ENCODE measurements at places on chromosomes 3 and 15. TPM values are rescaled to one million over a fixed set of nuclear protein-coding genes. Genes with fewer than 3 reads are reported as not detected.

The GP5 gene
- total RNA-seq: not detected

DNA sequence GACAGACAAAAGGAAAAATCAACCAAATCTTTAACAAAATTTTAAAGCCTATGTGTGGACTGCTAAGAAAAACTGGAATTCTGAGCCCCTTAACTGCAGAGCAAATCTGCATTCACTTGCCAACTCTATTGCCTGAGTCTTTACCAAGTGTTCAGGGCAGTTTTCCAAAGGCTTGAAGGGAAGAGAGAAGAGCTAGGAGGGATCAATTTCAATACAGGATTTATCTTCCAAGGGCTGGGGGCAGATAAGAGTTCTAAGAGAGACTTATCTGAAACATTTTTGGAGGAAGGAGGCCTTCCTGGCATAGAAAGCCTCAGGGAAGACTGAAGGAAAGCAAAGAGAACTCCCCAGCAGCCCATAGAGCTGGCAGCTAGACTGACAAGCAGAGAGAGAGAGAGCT, 31.4 kb upstream of the LSAMP start:
- no peak for DNase-seq

- DNase-seq: no peak
These were observed 62.3 kb downstream of the IQSEC1 start for GRCh38 chr3:13010780-13011572.

DNA sequence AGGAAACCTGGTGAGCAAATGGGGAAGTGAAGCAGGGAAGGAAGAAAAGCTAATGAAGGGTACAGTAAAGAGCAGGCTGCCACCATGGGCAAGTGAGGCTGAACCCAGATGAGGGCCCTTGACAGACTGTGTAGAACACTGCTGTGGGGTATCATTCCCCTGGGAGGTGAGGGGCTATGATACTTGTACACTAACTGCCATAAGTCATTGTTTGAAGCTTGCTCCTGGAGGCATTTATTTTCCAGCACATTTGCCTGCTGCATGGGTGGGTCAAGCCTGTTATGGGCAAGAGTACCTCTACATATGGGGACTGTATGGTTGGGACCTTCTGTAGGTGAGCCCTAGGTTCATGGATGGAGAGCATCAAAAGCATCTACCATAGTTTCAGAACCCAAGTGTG, 57.4 kb downstream of the POMGNT2 start:
- DNase-seq: no peak

DNA sequence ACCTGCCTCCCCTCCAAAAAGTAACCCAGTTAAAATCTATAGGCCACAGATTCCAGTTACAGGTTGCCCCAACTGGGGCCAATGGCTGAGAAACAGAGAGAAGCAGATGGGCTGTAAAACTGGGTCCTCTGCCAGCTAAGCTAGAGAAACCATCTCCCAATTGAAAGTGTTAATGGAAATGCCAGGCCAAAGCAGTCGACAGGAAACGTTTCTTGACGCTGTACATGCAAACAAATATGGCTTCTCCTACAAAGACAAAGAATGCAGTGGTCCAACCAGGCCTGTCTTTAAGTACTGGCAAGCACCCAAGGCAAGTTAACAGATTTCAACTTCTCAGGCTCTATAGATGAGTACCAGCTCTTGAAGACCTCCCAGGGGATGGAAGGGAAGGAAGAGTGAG, 71.3 kb downstream of the MAGI1 start:
- no peak for DNase-seq

DNA sequence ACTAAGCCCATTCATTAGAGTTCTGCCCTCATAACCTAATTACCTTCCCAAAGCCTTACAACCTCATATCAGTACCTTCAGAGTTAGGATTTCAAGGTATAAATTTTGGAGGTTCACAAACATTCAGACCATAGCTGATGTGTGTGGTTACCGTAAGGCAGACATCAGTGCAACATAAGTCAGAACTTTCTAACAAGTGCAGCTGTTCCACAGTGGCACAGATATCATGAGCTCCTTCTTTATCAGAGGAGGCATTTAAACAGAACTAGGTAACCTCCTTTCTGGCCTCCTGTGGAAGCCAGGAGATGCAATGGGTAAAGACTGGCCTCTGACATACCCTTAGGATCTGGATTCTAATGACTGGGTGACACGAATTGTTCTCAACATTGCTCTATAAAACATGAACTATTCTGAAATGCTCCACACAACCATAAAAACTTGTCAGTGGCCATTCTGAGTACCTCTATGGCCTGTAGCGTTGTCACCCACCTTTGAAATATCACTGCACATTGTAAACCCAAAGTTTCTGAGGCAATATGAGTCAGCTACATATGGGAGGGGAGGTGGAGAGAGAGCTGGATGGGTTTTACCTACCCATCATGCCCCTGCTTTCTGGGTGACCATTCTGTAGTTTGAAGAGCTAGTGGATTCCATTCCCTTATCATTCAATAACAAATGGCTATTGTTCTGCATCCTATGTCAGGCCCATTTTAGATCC, 546.0 kb upstream of the TBL1XR1 start:
- DNase-seq: no peak

GRCh38 chr15:70801109-70801508, 37.8 kb upstream of the UACA start:
- no peak for DNase-seq

DNA sequence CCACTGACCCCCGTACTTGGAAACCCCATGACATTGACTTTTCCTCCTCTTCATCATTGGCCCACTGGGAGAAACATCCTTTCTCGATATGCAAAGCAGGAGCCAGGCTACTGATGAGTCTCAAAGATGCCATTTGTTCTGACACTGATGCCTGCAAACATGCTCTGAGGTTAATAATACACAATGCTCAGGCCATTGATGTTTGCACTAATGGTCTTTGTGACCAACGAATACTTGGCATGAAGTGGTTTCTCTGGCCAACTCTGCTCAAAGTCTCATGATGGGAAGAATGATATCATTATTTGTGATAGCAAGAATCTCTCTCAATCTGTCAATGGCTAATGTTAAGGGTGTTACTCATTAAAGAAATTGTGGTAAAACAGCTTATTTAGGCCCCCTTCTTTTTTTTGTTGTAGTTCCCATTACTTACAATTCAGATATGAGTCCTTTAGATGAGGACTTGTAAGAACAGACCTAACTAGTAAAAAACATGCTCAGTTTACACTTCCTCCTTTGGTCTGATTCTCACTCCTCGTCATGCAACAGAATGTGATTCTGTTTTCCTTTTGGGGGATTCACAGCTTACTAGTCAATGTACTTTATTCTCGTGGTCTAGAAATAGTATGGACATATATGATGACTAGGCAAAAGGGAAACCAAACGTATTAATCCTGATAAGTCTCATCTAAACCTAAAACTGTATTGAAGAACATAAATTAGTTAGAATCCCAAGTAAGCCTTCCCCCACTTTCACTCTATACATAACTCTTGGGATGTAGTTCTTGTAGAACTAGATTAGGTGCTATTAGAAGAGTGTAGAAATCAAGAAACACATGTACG, 488.8 kb upstream of the DPPA4 start:
- DNase-seq: no peak

GRCh38 chr15:99426431-99427105, 139.2 kb upstream of the MEF2A start:
- DNase-seq: no peak

DNA sequence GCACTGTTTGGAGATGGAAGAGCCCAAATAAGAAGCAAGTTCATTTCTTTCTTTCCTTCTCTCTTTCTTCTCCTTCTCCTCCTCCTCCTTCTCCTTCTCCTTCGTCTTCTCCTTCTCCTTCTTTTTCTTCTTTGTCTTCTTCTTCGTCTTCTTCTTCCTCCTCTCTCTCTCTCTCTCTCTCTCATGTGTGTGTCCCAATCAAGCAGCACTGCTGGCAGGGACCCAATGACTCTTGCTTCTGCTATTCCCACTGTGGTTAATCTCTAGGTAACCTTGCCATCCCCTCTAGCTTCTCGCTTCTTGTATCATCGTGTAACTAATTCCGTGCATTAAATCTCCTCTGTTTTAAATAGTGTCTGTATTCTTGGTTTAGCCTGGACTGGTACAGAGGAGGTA, 26.1 kb upstream of the ZNF280D start:
- peak; percentile 70 for DNase-seq

DNA sequence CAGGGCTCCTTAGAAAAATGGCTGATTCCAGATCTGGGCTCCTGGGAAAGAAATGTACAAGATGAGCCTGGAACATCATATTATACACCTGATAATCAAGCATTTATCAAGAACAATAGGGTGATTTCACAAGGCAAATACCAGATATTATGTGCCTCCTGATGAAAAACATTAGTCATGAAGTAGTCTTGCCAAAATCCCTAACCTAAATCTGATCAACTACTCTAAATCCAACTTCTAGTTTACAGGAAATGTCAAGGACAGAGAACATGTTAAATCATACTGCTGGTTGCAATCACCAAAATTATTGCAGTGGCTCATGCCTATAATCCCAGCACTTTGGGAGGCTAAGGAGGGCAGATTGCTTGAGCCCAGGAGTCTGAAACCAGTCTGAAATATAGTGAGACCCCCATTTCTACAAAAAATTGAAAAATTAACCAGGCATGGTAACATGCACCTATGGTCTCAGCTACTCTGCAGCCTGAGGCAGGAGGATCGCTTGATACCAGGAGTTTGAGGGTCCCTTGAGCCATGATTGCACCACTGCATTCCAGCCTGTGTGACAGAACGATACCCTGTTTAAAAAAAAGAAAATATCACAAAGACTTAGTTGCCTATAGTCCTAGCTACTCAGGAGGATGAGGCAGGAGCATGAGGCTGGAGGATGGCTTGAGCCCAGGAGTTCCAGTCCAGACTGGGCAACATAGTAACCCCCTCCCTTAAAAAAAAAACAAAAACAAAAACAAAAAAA, 34.9 kb upstream of the ATP13A3 start:
- no peak for DNase-seq
